ENCODE measurements at places on chromosomes 1 and 21.

DNA sequence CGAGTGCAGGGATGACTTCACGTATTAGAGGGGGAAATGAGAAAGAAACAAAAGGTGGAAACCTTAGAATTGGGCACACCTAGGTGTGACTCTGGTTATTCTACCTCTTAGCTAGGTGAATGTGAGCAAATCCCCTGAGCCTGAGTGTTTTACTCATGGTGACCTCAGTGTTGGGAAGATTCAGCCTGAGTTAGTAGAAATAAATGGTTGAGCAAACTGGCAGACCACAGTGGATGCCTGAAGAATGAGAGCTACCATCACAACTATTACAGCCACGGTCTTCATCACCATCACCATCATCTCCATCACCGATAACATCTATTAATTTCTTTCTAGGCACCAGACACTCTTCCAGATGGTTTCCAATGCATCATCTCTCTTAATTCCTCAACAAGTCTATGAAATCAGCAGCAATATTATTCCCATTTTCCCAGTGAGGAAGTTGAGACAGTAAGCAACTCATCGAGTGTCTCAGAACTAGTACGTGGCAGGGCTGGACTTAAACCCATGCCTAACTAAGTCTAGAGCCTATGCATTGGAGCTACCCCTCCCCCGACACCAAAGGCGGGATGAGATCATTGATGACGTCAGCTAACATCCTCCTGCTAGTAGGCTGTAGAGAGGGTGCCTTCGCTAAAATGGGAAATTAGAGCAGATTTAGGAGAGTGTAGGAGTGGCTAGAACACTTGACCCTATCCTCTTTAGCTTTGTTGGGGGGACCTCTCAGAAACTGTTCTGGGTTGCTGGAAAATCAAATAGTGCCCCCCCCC is 7.9 kb upstream of the KAZN start:
- no peak for DNase-seq

DNA sequence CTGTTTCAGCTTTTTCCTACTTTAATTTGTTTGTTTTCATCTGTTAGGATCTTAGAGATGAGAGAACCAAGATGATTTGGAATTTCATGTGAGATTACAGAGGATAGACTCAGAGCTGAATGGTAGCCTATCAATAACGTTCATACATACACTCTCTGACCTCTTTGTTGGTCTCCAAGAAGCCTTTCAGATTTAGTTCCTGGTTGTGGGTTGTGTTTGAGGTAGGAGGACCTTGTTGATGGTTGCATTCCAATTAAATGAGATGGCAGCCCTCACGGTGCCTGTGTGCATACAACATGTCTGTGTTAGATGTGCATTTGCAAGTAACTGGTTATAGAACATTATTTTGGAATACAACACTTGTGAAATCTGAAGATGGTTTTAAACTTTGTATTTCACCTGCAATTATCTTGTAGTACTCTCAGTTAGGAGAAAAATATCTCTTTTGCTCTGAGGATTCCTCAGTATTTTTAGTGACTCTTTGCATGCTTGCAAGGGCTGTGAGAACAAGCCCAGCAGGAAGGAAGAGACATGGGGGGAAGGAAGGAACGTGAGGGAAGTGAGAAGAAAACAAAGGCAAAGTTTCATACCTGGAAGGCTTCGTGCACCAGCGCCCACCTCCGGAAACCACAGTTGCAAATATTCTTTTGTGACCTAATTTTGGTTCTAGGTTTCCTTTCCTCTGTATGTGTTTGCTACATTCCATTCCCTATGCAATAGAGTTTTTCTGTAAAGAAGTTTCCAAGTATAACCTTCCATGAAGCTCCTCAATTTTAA is 291.8 kb downstream of the DISC1 start:
- no peak for DNase-seq

DNA sequence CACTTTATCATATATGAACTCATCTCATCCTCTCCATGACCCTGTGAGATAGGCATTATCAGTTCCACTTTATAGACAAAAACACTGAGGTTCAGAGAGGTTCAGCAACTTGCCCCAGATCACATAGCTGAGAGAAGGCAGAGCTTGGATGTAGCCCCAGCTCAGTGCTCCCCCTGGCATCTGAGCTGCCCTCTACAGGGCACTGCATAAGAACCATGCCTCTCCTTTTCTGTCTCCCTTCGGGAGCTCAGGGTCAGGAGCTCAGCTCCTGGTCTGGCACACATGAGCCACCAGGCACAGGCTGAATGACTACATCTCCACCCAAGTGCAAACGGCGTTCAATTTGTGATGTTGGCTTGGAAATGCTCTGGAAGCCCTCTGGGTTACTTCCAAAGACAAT is 16.9 kb downstream of the RAB7B start:
- no peak for DNase-seq

GRCh38 chr21:40886931-40887330 is 40.0 kb upstream of the DSCAM start:
- DNase-seq, result no peak

GRCh38 chr1:143611159-143611558 is 360.6 kb downstream of the FAM72C start:
- DNase-seq, result no peak

GRCh38 chr1:157154940-157155514 is 16.8 kb upstream of the ETV3 start:
- DNase-seq, result no peak

GRCh38 chr1:6325482-6325881 is 64.6 kb upstream of the GPR153 start:
- no peak for DNase-seq

- no peak for DNase-seq
Measured at GRCh38 chr1:163531345-163531744, 209.6 kb downstream of the NUF2 start.

DNA sequence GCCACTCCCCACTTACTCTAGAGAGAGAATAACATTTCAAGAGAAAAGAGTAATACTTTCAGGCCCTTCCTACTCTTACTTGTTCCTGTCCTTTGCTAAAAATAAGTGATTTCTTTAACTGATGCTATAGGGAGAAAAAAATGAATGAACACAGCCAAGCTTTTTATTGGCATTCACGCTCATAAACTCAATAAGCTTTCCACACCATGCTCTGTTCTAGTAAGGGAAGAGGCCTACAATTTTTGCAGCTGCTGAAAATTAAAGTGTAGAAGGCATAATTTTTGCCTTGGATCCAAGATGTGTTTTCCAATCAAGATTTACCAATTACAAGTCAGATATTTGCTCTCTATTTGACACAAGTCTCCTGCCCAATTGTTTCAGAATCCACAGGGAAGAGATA is 188.1 kb upstream of the RGS18 start:
- DNase-seq, result no peak

All from stimulated activated CD8-positive, alpha-beta memory T cell treated with anti-CD3 and anti-CD28 coated beads, Interleukin-4, amount 100 ng/mL, for 4 hours (primary cell).